Motor neuron (in vitro differentiated cells): ENCODE measurements at places on chromosomes 6 and 20. TPM values are rescaled to one million over a fixed set of nuclear protein-coding genes. Genes with fewer than 3 reads are reported as not detected.

Gene ECT2L
- total RNA-seq: 0.31 and 0.43 TPM in 2 replicates

GRCh38 chr6:45722876-45723275 lies 292.8 kb downstream of the CLIC5 start:
- no peak for ATAC-seq

Gene VPS52
- total RNA-seq: 31.5 and 32.4 TPM in 2 replicates

DNA sequence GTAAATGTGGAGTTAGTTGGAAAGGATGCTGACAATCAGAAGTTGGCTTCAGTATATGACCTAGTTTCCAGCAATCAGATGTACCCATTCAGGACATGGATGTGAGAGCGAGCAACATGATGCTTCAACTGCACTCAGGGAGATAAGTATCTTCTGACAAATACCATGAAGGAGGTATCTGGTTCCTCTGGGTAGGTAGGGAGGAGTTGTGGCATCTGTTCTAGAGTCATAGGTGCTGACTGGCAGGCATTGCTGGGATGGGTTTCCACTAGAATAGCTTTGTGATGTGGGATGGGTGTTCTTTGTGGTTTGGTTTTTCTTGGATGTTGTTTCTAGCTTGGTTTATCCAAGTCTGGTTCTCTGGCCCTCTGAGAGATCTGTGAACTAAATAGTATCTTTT lies 3.9 kb upstream of the REV3L start:
- no peak for ATAC-seq

- no peak for ATAC-seq
Observed at GRCh38 chr6:85464260-85464644, 14.4 kb downstream of the NT5E start.

GRCh38 chr20:13312300-13312699 lies 91.2 kb downstream of the ISM1 start:
- ATAC-seq: no peak

GRCh38 chr20:63961664-63962425 lies 5.6 kb upstream of the UCKL1 start:
- ATAC-seq: no peak

GRCh38 chr6:56406276-56407269 lies 159.2 kb upstream of the COL21A1 start:
- no peak for ATAC-seq

DNA sequence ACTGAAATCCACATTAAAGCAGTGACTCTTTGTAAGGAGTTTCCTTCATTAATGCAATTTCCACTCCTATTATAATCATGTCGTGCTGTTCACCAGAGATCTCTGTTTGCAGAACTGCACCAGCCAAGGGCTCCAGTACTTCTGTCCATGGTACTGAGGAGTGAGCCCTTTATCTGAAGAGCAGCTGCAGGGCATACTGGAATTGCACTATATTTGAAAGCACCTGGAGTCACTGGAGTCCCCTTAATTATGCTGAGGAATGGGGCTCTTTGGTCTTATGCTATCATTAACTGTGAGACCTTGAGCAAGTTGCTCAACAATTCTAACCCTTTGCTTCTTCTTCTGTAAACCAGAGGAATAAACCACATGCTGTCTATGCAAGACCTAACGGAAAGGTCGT lies 61.7 kb upstream of the NUP153 start:
- no peak for ATAC-seq

DNA sequence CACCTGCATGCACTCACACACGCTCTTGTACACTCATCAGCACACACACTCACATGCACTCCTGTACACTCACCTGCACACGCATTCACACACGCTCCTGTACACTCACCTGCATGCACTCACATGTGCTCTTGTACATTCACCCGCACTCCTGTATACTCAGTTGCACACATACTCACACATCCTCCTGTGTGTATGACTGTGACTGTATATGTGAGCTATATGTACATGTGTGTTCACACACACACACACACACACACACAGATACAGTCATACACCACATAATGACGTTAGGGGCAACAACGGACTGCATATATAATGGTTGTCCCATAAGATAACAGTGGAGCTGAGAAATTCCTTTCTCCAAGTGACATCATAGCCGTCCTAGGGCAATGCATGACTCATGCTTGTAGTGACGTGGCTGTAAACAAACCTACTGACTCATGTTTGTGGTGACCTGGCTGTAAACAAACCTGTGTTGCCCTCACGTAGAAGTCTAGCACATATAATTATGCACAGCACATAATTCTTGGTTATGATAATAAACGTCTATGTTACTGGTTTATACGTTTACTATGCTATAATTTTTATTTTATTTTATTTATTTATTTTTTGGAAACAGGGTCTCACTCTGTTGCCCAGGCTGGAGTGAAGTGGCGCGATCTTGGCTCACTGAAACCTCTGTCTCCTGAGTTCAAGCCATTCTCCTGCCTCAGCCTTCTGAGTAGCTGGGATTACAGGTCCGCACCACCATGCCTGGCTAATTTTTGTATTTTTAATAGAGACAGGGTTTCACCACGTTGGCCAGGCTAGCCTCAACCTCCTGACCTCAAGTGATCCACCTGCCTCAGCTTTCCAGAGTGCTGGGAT lies 22.8 kb upstream of the TAF4 start:
- peak; percentile 93 for ATAC-seq

DNA sequence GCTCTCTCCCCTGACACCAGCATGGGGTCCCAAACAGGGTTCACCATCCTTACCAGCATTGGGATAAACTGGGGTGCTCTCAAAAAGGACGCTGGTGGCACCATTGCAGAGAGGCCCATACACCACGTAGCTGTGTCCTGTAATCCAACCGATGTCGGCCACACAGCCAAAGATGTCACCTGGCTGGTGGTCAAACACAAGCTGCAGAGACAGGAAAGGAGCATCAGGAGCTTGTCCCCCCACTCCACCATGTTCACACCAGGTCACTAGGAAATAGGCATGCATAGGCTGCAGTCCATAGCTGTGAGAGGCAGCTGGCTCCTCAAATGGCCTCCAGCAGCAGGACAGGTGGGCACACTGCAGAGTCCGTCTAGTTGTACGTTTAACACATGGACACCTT lies 28.8 kb upstream of the APMAP start:
- ATAC-seq: no peak

GRCh38 chr6:70254784-70255183 lies 48.1 kb downstream of the COL9A1 start:
- ATAC-seq: no peak

Gene KIZ
- 24.2 and 27.4 TPM in 2 replicates for total RNA-seq

- ATAC-seq: no peak
Observed at GRCh38 chr6:119584088-119584487, 234.5 kb upstream of the MAN1A1 start.

Gene CD24
- total RNA-seq: 0.52 TPM in 1 of 2 replicates, not detected in the other

GRCh38 chr6:111472933-111473435 lies 10.0 kb downstream of the REV3L start:
- ATAC-seq: no peak

Gene BCAS1
- 0.49 and 0.52 TPM in 2 replicates for total RNA-seq

Gene BTN1A1
- 0.68 and 0.76 TPM in 2 replicates for total RNA-seq

- ATAC-seq: peak; percentile 87
Observed at GRCh38 chr6:42304053-42304712, 86.5 kb upstream of the MRPS10 start.

DNA sequence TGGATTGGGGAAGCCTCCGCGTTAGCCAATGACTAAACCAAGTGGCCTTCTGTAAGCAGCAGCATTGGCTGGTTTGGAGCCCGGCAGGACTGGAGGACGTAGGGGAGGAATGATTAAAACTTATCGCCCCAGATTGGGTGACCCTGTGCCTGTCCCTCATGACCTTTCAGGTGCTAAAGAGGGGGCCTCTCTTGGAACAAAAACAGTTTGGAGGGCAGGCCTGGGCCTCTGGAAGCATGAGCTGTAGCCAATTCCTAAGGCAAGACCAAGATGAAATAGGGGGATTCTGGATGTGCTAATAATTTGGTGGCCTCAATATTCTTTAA lies 1.4 kb downstream of the GMPR start:
- no peak for ATAC-seq

DNA sequence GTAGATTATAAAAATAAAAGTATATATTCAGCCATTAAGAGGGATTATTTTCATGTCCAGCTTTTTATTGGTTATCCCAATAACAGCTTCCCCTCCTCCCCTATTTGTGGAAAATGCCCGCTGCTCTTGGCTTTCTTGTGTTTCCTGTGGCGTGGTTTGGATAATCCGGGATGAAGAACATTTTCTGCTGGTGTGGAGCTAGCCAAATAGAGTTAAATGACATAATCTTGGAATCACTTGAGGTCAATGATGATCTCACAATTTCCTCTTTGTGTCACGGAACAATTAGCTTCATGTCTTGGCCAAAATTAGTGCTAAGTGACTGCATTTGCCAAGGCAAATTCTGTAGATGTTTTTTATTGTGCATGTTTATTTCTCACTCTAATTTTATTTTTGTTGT lies 394.0 kb downstream of the LAMA2 start:
- no peak for ATAC-seq

GRCh38 chr6:169428532-169428931 lies 174.9 kb upstream of the THBS2 start:
- ATAC-seq: peak; percentile 54

DNA sequence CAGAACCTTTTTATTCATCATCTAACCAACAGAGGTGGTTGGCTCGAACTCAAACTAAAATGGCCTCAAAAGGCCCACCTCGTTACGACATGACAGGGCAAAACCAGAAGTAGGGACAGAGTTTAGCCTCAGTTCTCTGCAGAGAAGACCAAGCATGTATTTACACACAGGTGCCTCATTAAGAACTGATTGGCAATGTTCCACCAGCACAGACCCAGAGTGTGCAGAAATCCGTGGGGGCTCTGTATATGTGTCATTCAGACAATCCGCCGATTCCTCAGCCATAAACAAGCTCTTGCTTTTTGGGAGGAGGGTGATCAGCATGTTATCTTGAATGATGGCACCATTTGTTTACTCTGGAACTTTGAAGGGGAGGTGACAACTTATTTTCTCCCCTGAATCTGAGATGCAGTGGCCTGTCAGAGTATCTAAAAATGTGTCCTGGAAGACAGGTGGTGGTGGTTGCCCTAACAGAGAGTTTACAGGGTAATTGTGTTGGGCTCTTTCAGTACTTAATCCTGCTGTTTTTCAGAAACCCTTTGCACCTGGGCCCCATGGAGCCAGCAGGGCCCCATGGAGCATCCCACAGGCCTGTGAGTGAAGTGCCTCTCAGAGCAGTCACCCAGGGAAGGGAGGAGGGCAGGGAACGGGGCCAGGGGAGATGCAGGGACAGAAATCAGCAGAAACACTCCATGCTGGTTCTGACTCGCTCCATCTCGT lies 29.1 kb upstream of the C20orf203 start:
- no peak for ATAC-seq
